ENCODE measurements at places on chromosomes 12 and 14.

DNA sequence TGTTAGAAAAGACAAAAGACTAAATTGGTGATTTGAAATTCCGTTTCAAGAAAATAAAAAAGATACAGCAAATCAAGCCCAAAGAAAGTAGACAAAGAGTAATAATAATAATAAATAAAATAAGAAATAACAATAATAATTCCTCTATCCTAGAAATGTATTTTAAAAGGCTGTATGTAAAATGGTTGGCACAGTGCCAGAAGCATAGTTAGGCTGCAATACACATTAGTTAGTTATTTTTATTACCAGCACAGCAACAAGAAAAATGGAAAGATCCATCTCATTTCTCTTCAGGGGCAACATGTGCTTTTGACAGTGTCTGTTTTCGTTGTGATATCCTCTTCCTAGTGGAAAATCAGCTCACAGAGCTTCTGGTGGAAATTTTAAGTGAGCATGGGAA, 174.1 kb upstream of the TMTC1 start:
- no peak for DNase-seq

DNA sequence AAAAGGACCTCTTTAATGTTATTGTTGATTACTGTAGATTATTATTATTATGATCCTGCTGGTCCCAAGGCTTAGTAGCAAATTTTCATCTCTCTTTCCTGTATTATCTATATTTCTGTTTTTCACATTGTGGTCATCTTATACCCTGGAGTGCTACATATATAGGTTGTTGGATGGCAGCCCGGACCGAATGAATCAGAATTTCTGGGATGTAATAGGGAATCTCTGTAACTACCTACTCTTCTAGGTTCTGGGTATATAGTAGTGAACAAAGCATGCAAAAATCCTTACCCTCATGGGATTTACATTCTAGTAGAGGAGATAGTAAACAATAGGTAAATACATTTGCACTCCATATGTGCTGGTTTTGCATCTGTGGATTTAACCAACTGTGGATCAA, 31.4 kb downstream of the NUBPL start:
- DNase-seq: no peak

- DNase-seq: no peak
Observed at GRCh38 chr12:59111851-59112250, 191.5 kb upstream of the LRIG3 start.

DNA sequence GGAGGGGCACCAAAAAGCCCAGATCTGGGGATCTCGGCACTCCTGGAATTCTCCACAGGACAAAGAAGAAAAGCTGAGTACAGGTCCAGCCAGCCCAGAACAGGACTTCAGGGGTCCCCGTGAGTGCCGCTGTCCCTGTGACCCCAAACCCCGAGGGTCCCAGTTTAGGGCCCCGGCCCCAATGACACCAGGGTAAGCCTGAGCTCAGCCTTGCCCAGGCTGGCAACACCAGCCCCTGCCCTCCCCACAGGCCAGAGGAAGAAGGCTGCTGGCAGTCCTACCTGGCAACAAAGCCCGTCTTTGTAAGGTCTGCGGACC, 1.8 kb downstream of the CDK2AP1 start:
- no peak for DNase-seq

- peak; percentile 55 for DNase-seq
Observed at GRCh38 chr14:24481622-24482324, 26.3 kb downstream of the CMA1 start.

DNA sequence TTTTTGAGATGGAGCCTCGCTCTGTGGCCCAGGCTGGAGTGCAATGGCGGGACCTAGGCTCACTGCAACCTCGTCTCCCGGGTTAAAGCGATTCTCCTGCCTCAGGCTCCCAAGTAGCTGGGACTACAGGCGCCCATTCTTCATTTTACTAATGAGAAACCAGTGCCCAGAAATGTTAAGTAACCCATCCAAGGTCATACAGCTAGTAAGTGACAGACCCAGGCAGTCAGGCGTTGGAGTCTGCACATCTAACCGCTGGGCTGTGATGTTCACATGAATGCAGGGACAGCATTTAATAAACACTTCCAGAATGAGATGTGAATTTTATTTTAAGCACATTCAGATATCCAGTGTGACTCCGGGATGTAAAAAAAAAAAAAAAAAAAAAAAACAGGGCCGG, 1.3 kb upstream of the TRIP11 start:
- DNase-seq: no peak

DNA sequence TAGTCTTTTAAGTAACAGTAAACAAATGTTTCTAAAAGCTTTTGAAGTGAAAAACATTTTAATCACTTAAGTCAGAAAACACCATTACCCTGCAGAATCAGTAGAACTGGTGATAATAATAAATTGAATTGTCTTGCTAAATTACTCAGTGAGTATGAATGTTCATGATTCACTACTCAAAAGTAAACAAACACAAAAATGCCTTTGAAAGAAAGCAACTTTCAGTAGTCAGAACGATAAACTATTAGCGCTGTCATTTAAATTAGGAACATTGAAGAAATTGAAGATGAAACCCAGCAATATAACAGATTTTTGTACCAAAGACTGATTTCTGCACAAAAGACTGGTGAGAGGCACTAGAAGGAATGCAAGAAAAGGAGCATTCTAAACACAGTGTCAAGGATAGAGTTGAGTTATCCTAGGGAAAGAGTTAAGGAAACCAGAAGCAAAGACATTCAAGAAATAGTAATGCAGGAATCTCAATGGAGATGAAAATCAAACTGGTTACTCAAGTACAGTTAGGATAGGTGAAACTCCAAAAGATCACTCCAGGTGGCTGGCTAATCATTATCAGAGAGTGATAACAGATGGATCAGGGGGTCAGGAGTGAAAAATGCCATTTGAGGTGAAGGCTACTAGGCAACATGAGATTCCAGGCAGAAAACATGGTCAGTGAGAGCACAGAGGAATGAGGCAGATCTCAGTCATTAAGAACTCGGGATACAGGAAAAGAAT, 77.4 kb upstream of the ALG10 start:
- no peak for DNase-seq

DNA sequence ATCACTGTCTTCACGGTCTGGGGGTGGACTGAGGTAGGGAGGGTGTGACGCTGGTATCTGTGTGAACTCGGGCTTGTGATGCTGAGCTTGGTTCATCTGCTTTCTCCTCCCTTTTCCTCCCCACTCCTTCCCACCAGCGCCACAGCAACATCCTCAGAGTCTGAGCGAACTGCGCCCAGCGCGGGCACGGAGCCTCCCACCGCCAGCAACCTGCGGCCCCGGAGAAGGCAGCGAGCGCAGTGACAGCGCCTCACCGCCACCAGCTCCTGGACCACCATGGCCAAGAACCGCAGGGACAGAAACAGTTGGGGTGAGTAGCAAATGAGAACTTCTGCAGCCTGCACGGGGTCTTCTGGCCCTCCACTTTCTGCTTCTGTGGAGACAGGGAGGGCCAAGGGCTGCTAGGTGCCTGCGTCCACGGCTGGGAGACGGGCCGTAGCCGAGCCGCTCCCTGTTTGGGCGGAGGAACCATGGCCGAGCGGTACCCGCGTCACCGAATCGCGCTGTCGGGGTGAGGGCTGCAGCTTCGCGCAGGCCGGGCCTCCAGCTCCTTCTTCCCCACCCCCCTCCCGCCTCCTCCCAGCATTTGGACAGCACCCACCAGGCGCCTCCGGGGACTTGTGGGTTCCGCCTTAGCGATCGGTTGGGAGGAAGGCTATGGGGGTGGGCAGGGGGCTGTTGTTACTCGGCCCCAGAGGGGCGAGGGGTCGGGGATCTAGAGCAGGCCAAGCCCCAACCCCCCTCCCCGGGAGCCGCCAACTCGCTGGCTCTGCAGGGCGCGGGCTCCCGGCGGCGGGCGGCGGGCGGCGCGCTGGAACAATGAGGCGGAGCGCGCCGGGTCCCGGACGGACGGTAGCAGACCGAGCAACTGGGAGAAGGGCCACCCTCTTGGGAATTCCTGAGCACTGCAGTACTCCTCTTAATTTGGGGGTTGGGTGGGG, at the start of gene ATL1:
Gene ATL1, plus strand, starts transcription at position 156 of the 941 bp plus-strand sequence. Its CDS starts 121 bp downstream, at position 277.
- peak; percentile 21 for DNase-seq

DNA sequence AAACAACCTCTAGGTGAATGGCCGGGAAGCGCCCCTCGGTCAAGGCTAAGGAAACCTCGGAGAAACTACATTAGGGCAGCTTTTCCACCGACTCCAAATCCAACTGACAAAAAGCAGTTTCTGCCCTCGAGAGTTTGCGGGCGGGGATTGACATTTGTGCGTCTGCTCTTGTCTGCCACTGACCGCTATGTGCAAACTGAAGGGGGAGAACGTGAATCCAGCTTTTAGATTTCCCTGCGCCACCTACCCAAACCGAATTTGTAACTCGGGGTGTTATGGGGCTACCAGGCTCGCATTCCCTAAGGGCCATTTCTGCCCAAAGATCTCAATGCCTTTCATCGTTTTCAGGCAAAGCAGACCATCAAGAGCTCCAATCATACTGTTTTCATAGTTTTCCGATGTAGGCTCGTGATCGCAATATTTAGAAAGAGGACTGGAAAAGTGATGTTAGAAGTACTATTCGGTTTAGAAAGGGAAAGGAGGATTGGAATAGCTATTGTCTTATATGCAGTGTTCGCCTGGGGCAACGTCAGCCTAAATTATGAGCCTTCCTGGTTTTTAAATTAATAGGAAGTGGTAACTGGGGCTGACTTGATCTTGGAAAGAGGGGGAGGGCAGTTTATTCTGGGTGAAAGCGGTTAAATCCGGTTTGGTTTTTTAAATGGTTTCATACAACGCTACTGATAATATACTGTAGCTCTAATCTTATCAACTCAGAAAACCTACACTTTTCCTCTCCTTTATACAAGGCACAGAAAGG, 45.4 kb downstream of the BCAT1 start:
- no peak for DNase-seq

All from stimulated activated CD4-positive, alpha-beta T cell treated with anti-CD3 and anti-CD28 coated beads, Interleukin-12 subunit alpha, Interleukin-12 subunit beta, amount 100 ng/mL, for 24 hours (primary cell).